ENCODE measurements at places on chromosomes 3 and 15. TPM values are rescaled to one million over a fixed set of nuclear protein-coding genes. Genes with fewer than 3 reads are reported as not detected.

CLDN16 gene
- 0.43 TPM for total RNA-seq

SKIC8 gene
- total RNA-seq, result 59.6 TPM

APBA2 gene
- 10.0 TPM for total RNA-seq

LMCD1 gene
- total RNA-seq, result 170 TPM

AMOTL2 gene
- 236 TPM for total RNA-seq

MED12L gene
- total RNA-seq, result 0.32 TPM

All from fibroblast of villous mesenchyme (primary cell).